Hypothalamus (tissue), 51 donors: ENCODE measurements at places on chromosomes 5 and 9.

DNA sequence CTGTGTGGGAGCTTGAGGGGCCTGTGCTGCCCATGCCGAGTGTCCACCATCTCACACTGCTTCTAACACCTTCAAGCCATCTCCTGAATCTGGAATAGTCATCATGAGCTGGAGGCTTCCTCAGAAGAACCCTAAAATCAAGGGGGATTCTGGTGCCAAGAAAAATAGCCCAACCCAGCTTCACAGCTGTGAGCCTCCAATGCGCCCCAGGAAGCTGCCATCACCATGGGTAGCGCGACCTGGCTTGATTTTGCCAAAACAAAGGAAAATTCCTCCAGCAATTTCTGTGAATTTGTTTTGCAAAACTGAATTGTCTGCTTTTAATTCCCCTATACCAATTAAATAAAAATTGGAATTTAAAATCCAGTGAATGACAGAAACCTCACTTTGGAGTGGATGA lies 6.2 kb upstream of the TIFAB start:
- no peak for DNase-seq

DNA sequence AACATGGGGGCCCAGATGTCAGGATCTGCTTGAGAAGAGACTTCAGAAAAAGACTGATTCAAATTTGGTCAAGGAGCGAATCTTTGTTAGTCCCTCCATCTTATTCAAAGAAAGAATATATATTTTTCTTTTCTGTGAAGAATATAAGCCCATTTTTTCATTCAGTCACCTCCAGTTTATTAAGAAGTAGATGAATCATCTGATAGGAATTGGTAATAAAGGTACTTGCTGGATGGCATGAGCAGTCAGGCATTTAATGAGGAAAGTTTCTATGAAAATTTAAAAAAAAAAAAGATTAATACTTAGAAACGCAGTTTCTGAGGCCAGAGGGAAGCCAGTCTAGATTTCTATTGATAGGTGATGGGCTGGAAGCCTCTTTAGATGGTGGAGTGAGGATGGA lies 373.1 kb upstream of the SMC2 start:
- no peak for DNase-seq

- DNase-seq = no peak
These were observed 202.0 kb downstream of the AUH start for GRCh38 chr9:91159664-91160121.

DNA sequence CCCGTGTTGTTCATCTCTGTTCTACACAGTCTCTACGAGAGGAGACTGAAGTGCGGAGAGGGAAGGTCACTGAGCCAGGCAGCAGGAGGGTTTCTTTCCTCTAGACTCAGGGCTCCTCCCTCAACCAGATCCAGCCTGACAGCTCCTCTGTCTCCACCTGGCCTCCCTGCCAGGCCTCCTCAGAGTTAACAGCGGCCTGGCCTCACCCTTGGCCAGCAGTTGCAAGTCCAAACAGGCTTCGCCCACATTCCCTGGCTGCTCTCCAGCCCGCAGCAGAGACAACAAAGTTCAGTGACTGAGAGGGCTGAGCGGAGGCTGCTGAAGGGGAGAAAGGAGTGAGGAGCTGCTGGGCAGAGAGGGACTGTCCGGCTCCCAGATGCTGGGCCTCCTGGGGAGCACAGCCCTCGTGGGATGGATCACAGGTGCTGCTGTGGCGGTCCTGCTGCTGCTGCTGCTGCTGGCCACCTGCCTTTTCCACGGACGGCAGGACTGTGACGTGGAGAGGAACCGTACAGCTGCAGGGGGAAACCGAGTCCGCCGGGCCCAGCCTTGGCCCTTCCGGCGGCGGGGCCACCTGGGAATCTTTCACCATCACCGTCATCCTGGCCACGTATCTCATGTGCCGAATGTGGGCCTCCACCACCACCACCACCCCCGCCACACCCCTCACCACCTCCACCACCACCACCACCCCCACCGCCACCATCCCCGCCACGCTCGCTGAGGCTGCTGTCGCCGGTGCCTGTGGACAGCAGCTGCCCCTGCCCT lies at the start of gene HRCT1:
Gene HRCT1, plus strand, starts transcription at position 291 of the 768 bp plus-strand sequence. Its CDS starts 86 bp downstream, at position 377.
- DNase-seq = no peak
